ENCODE measurements at places on chromosomes 2 and 18.
A peak's percentile ranks its signal among the peaks of the same experiment; 100 is the strongest.

DNA sequence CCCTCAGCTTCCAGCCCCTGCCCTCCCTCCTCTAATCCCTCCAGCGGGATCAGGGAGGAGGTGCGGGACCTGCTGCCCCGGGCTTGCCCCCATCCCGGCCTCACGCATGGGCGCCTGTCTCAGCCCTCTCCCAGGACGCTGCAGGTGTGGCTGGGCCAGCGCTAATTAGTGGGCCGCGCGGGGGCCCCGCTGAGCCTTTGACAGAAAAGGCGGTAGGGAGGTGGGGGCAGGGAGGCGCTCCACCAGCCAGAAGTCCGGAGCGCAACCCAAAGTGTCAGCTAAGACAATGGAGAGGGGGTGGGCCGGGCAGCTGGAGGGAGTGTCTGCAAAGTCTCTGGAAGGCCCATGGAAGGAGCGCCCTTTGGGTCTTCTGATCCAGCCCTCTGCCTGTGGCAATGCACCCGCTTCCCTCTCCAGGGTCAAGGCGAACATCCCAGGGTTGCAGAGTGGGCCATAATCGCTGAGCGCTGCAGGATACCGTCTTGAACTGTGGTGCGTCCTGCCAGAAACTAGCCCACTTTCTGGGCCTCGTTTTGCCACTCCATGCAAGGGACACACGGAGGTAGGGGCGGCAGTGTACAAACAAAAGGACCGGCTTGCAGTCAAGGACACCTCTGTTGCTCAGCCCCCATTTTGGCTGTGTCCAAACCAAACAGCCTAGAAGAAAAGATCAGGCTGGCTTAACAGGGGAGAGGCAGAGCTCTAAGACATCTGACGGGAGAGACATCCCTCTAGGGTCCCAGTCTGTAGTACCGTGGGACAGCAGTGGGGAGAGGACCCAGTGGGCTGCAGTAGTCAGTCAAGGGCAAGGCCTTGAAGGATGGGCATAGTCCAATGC lies 3.5 kb downstream of the ATP6V1B1 start:
- no peak for DNase-seq

- no peak for DNase-seq
Observed at GRCh38 chr2:75003276-75003675, 44.8 kb downstream of the POLE4 start.

- DNase-seq: no peak
Observed at GRCh38 chr2:196370381-196370780, 199.0 kb upstream of the STK17B start.

DNA sequence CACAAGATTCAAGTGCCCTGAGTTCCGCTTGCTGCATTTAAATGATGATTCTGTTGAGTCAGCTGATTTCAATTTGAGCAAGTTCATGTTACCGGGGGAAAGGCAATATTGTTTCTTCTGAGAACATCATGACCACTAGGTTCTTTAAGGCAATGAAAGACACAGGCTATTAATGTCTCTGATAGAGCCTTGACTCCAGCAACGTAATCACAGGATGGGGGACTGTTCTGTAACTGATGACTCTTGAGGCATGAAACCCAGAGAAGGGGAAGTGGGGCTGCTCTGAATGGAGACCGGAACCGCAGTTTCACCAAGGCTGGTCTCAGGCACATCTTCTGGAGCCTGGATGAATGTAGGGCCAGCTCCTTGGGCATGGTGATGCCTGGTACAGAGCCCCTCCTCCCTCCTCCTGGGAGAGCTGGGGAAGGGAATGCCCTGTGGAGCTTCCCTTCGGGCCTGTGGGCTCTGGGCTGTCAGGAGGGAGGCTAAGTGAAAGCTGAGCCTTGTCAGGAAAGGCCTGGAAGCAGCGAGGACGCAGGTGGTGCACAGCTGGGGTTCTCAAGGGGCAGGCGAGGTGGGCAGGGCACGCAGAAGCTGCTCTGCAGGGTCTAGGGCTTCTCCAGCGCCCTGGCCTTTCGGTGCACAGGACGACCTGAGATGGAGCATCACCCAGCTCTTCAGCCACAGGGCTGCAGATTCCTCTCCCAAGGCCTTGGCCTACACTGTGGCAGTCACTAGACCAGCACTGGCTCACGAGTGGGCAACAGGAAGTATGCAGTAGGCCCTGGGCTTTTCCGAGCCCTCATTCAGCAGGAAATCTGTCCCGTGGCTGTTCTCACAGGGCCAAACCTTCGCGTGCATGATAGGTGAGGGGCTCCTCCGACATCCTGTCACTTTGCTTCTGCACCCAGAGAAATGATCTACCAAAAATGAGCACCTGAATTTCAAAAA lies 36.6 kb upstream of the PRLH start:
- no peak for DNase-seq

DNA sequence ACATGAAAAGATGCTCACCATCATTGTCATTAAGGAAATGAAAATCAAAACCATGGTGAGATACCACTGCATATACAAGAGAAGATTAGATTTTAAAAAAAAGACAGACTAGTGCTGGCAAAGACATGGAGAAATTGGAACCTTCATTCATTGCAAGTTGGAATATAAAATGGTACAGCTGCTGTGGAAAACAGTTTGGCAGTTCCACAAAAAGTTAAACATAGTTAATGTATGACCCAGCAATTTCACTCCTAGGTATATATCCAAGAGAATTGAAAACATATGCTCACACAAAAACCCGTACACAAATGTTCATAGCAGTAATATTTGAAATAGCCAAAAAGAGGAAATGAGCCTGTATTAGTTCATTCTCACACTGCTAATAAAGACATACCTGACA lies 33.7 kb upstream of the MBOAT2 start:
- DNase-seq: no peak

DNA sequence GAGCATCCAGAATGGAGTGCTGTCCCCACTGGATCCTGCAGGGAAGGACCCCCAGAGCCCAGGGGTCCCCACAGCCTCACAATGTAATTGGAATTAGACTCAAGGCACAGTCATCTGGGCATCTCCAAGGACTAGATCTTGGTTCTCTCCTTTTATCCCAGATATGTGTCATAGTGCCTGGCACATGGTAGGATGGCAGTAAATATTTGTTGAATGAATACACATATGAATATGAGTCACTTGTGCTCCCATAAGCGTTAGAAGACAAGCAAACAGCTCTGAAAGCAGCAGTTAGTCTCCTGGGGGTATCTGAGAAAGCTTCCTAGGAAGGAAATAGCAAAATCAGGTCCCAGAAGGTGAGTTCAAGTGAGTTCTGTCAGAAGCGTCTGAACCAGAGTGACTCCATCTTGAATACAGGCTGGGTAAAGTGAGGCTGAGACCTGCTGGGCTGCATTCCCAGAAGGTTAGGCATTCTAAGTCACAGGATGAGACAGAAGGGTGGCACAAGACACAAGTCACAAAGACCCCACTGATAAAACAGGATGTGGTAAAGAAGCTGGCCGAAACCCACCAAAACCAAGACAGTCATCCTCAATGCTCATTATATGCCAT lies 234.1 kb upstream of the ID2 start:
- no peak for DNase-seq

- no peak for DNase-seq
Observed at GRCh38 chr2:168254158-168254935, 7.0 kb upstream of the STK39 start.

DNA sequence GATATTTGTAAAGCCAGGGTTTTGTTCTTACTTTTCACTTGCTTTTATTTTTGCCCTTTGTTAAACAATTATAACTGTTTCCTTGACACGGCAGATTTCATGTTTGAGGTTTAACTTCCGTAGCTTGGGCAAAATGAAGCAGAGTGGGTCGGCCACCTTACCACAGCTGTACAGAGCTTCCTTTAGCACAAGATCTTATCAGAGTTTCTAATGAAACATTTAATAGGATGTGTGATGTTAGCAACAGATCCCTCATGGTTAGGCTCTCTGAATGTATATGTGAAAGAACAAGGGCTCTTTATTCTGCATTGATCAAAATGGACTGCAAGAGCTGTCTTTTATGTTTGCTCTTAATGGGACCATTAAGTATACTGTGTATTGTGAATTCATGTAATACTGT lies 22.3 kb downstream of the RNF125 start:
- no peak for DNase-seq

- DNase-seq: no peak
Observed at GRCh38 chr2:26477126-26477910, 606 bp downstream of the OTOF start.

DNA sequence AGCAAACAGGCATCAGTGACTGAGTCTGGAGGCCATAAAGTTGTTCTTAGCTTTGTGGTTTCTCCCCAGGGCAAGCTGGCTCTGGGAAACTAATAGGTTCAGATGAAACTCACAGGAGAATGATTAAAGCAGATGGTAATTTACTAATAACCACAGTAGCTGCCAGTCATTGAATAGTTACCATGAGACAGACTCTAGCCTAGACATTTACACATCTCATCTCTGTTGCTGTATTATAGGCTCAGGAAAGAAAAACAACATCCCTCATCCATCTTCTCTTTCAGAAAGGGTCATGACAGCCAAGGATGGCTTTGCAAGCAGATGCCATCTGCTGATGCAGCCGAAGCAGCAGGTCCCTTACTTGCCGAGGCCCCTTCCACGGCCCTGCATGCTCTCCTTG lies 314.0 kb upstream of the ID2 start:
- peak; percentile 53 for DNase-seq

DNA sequence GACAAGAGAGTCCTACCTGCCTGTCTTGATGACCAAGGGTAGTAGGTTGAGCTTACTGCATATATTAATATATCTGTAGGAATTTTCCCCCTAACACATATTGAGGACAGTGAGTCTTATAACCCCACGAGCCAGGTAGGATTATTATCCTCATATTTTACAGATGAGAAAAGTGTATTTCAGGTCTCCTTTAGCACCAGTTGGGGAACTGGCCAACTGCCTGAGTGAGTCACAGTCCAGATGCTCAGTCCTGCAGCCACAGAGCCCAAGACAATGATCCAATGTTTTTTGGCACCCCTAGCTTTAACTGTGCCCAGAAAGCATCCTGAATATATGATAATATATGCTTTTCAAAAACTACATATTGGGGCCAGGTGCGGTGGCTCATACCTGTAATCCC lies 30.8 kb upstream of the GLS start:
- DNase-seq: no peak

- no peak for DNase-seq
Observed at GRCh38 chr2:149068225-149068995, 29.9 kb downstream of the LYPD6B start.

GRCh38 chr2:106165561-106165960 lies 28.5 kb downstream of the UXS1 start:
- no peak for DNase-seq

- peak; percentile 10 for DNase-seq
Observed at GRCh38 chr2:28610583-28611201, 114.8 kb downstream of the PLB1 start.

DNA sequence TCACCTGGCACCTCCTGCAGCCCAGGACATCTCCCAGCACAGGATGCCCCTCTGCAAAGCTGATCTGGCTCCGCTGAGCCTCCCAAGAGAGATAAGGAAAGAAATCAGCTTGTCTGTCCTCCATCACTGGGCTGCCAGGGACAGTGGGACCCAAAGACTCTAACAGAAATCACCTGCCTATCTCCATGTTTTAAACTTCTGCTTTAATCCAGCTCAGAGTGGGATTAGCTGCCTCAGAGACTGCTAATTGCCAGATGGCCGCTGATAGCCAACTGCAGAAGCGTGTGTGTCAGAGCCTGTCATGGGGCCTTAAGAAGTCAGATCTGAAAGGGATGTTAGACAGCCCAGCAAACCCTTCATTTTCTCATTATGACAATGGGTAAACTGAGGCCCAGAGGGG lies 389.4 kb upstream of the KLHL29 start:
- no peak for DNase-seq

DNA sequence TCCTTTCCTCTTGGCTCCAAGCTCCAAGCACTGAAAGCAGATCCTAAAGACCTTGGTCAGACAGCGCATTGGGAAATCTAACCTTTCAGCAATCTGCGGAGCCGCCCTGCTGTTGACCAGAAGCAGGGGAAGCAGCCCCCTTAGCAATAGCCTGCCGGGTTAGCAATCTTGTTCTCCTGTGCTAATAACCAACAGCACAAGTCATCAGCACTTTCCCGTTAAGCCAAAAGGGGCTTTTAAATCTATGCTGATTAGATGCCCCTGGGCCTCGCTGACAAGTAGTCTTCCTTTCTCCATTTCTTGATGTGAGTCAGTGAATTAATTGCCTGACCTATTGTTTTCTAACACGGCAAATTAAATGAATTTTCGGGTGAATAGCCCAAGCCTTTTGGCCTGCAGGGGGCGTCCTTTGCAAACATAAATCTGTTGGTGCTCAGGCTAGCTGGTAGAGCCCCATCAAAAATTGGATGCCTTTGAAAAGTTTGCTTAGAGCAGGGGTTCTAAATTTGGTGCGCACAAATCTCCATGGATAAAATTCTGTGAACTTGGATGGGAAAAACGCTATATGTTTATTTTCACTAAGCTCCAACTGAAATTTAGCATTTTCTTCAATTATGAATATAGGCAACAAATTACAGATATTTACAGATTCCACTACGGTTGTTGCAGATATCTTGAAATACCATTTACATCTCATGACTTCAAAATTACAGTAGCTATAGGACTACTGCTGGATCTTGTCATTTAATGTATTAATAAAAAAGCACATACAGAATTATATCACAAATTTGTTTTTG lies 24.6 kb downstream of the MAIP1 start:
- peak; percentile 68 for DNase-seq

GRCh38 chr2:215878476-215879063 lies 134.8 kb downstream of the MREG start:
- DNase-seq: no peak

DNA sequence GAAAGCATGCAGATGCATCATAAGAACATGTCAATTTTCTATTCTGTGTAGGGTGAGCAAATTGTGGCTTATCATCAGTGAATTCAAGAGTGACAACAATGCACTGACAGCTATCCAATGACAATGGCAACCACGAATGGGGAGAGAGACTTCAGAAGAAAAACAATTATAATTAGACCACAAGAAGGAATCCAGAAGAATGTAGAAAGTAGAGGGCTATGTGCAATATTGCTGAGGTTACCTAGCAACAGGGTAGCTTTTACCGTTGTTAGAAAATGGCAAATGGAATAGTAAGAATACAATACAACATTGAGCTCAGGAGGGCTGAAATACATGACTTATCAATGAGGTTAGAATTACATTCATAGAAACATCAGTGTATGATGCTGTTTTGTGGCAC lies 71.1 kb upstream of the SESTD1 start:
- no peak for DNase-seq

DNA sequence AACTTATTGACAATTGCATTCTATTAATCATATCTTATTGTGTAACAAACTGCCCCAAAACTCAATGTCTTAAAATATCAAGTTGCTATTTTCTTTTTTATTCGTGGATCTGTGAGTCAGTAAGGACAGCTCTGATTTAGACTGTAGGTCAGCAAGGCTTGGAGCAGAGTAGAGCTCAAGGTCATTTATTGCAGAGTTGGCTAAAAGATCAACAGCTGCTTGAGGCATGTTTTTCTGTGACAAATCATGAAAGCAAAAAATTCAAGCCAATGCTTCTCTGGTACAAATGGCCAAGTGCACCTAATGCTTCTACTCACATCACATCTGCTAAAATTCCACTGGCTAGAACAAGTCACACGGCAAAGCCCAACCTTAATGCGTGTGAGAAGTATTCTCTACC lies 497.7 kb upstream of the LRATD1 start:
- no peak for DNase-seq

Measured in SHP77 (cell line).